ENCODE measurements at places on chromosomes 5 and 9. TPM values are rescaled to one million over a fixed set of nuclear protein-coding genes. Genes with fewer than 3 reads are reported as not detected.

Gene CNTNAP3B
- total RNA-seq, result 34.4 TPM

Gene ARHGEF28
- 50.7 TPM for total RNA-seq

Gene GTF2H2
- total RNA-seq, result 9.1 TPM

Gene SEMA6A
- 51.1 TPM for total RNA-seq

Gene PRR16
- not detected for total RNA-seq

Gene TSSK1B
- not detected for total RNA-seq

Gene DPYSL3
- total RNA-seq, result 20.2 TPM

Gene SLC34A1
- not detected for total RNA-seq

Gene NMUR2
- not detected for total RNA-seq

GRCh38 chr5:148986636-148987035 is 76.2 kb downstream of the SH3TC2 start:
- no peak for DNase-seq

- no peak for DNase-seq
Observed at GRCh38 chr5:154370119-154370518, 75.7 kb upstream of the SAP30L start.

DNA sequence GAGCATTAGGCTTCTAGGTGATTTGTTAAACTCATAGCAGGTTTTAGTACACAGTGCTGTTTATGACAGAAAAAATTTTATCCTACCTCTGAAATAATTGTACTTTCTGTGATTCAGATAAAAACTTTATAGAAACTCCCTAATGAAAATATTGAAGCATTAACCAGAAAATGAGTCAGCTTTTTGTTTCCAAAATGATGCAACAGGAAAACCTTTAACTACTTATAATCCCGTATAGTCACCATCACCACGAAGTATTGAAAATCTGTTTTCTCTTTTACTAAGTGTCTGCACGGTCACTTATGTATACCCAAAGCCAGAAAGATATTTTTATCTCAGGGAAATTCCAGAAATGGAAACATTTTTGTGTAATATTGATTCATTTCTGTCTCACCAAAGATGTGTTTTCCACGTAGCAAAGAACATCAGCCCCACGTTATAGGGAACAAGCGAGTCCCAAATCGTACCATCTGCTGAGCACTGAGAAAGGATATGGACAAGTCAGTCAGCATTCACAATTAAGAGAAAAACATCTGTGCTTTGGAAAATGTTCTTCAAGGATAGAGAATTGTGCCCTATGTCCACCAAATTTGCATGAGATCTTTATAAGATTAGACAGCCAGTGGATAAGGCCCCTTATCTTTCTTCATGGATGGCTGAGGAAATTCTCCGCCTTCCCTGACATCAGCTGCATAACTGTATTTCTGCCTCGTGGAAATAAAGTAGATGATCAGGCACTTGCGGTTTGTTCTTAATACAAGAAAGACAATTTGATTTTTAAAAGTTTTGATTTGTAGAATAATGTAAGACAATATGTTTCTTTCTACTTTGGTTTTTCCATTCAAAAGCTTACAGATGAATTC is 41.9 kb downstream of the TNFAIP8 start:
- DNase-seq, result peak; percentile 32

GRCh38 chr5:179868541-179868940 is 9.9 kb upstream of the MRNIP start:
- no peak for DNase-seq

DNA sequence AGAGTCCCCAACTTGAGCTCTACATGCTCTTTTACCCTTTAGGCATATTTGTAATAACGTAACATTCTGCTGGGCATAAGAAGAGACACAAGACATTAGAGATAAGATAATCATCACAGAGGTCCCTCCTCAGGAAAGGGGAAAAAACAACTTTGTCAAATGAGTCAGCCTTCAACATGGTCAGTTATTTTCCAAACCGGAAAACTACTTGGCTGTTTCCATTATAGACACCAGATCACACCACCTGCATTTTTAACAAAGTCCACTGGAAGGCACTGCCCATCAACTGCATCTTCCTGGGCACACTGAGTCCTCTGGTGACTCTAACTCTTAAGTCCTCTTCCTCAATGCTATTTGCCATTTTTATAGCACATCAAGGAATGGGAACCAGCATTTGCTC is 221.8 kb downstream of the FAM114A2 start:
- DNase-seq, result peak; percentile 15

DNA sequence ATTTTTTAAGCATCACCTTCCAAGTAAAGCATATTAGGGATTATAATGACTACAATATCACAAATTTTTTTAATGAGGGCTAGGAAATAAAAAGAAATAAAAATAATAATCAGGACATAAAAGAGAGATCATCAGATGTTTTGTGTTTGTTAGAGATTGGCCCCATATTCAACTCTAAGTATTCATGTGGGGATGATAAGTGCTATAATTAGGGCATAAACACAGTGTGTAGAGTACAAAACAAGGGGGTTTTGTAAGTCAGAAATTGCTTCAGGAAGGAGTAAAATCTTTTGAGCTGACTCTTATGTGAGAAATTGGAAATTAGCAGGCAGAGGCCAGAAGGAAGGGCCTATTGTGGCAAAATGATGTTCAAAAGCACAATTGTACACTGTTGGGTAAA is 127.3 kb downstream of the STARD4 start:
- DNase-seq, result no peak

DNA sequence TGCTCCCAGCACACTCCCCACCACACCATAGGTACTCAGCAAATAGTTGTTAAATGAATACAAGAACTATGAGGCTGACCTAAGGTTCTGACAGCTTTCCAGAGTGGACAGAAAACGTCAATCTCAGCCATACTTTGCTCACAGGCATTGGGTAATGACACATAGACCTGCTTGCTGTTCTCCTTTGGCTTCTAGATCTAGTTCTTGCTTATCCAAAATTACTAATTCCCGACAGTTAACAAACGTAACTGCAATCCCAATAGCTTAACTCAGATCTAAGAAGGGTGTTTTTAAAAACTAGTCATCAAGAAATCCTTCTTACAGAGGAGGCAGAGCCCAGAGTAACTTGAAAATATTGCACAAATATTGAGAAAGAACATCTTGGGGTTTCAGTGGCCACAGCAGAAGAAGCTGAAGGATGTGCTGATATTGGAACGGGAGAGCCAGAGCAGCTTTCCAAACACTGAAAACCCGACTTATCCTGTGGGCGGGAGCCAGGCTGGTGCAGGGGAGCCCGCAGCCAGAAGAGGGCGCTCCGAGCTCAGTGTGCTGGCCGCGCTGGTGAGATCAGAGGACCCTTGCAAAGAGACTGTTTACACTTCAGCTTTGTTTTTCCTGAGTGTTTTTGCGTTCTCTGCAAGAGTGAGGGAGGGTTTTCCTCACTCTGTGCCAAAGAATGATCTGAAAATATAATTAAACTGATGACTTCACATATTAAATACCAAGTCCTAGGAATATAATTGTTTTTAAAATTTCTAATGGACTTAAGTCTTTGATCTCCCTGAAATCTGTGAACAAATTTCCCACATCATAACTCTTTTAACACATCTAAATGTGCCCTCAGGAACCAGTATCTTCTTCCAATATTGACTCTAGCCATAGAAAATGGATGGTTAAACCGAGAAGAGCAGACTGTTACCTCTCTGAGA is 30.3 kb downstream of the FGF1 start:
- DNase-seq, result peak; percentile 39

DNA sequence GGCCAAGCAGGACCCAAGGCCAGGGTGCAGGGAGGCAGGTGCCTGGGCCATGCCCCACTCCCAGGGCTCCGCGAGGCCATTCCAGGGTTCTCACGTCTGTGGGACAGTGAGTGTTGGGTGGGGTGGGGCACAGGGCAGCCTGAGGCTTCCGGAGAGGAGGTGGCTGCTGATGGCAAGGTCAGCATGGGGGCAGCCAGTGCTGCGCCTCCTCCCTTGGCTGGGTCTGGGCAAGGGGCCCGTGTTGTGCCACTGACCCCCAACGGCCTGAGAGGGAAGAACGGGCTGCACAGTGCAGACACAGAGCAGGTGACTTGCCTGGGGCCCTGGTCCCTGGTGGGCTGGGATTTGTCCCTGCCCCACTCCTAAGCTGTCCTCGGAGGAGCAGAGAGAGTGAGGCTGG is 82.1 kb downstream of the RXRA start:
- peak; percentile 50 for DNase-seq

DNA sequence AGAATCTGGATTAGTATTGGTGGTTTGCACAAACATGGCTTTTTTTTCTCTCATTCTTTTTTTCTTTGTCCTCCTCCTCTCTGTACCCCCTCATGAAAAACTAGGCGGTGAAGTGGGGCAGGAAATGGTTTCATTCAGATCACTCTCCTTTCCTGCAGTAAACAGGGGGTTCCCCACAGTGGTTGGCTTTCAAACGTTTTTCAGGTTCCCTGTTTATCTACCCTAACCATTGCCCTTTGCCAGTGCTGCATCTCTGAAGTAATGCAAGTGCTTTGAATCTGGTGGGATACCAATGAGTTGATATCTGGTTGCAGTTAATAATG is 29.8 kb downstream of the NR4A3 start:
- DNase-seq, result no peak

DNA sequence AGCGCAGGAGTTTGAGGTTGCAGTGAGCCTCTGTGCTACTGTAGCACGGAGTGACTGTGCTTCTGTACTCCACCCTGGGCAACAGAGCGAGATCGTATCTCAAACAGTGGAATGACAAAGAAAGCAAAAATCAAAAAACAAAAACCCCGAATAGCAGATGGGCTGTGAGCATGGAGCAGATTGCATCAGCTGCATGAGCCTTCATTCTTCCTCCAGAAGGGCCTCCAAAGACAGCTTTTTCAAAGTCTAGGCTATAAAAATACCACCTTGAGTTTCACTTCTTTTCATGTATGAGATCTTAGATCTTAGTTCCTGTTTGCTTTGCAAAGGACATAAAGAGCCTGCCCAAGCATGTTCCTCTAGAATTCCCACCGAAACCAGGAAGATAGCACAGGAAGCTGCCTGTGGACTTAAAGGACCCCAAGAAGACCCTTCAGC is 15.0 kb upstream of the HSPB3 start:
- no peak for DNase-seq

DNA sequence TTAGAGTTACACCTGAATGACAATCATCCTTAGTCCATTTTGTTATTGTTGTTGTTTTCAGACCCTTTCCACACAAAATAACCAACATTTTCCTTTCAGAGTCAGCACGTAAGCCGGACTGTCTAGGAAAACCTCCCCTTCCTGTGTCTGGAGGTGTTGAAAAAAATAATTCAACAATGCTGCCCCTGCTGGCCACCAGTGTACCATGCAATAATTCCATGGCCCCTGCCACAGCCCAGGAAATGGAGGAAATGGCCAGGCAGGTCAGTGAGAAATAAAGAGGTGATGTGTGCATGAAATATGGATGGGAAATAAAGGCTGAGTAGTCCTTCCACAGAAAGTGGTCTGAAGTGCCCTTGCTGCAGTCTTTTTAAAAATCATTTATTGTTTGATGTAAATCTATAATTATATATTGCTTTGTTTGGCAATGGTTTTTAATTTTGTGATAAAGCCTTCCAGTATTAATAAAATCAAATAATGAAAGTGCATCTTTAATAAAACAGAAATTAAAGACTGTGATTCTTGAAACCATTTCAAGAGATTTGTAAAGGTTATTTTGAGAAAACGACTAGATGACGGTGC is 152.8 kb upstream of the PAPPA start:
- no peak for DNase-seq

GRCh38 chr9:135969064-135969683 is 8.0 kb upstream of the UBAC1 start:
- DNase-seq, result peak; percentile 54

- no peak for DNase-seq
Observed at GRCh38 chr5:150404941-150405816, 7.5 kb downstream of the CD74 start.

DNA sequence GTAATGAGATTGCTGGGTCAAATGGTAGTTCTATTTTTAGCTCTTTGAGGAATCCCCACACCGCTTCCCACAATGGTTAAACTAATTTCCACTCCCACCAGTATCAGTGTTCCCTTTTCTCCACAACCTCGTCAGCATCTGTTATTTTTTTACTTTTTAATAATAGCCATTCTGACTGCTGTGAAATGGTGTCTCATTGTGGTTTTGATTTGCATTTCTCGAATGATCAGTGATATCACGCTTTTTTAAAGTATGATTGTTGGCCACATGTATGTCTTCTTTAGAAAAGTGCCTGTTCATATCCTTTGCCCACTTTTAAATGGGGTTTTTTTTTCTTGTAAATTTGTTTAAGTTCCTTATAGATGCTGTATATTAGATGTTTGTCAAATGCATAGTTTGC is 73.5 kb downstream of the MTAP start:
- no peak for DNase-seq

DNA sequence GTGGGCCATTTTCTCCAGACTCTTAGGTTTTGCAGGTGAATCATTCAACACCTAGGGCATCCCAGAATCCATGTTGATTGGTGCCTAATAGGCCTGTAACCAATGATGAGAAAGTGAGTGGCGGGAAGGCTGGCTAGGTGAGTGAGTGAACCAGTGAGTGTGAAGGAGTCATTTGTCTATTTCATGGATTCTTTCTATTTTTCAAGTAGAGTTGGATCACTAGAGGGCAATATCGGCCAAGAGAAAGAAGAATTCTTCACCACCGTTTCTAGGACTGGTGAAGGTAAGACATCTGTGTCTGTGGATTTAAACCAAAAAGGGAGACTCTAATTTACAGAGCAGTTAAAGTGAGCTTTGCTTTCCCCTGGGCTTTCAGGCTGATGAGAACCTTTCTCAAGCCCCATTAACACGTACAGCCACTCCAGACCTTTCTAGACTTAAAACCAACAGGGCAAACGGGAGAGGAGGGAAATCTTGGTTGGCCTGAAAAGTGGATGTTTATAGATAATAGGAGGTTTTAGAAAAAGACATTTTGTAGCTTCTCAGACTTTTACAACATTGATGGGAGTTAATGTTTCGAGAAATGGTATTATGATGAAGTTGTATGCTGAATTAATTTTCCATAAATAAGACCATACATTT is 114.3 kb upstream of the IL12B start:
- no peak for DNase-seq

DNA sequence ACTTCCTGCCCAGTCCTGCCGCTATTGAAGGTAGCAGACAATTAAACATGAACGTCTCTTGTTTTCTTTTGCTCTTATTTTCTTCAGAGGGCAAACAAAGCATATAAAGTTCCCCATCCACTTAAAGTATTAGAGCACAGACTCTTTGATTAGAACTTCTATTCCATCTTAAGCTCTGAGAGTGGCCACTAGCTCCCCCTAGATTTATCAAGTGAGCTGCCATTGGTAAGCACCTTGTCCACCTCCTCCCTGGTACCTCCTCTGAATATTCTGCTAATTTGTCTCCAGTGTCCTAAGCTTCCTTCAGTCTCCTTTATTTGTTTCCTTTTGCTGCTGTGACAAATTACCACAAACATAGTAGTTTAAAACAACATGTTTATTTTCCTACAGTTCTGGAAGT is 264.3 kb upstream of the KCNN2 start:
- DNase-seq, result no peak

- no peak for DNase-seq
Observed at GRCh38 chr9:107288701-107289100, 5.6 kb downstream of the RAD23B start.

DNA sequence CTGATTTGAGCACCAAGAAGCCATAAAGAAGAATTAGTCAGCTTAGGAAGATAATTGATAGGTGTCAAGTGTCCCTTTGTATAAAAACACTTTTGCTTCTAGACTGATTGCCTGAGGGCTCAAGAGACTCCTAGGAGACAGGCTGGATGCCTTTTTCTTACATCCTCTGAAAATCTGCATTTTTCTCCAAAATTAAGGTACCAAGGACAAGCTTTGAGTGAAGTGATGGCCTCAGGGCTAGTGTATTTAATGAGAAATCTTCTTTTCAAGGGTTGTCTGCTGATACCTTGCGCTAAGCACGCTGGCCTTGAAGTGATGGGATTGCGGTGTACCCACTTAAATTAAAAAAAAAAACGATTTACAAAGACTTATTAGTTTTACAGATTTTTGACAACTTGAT is 304.0 kb downstream of the TLR4 start:
- no peak for DNase-seq

All from dermis microvascular lymphatic vessel endothelial cell (primary cell).